ENCODE measurements at places on chromosomes 1 and 21.
A peak's percentile ranks its signal among the peaks of the same experiment; 100 is the strongest.

- DNase-seq = peak; percentile 40
These were observed 12.3 kb upstream of the SEMA4A start for GRCh38 chr1:156140879-156141707.

DNA sequence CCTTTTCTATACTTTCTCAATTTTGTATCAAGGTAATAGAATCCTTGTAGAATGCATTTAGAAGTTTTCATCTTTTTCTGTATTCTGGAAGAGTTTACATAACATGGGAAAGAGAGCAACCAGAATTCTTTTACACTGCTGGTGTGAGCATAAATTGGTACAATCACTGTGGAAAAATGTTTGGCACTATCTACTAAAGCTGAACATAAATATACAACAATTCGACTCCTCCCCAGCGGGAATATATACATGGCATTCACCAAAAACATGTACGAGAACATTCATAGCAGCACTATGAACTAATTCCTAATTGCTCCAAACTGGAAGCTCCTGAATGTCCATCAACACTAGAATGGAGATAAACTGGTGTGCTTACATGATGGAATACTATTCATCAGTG is 1.8 kb upstream of the ACBD6 start:
- no peak for DNase-seq

DNA sequence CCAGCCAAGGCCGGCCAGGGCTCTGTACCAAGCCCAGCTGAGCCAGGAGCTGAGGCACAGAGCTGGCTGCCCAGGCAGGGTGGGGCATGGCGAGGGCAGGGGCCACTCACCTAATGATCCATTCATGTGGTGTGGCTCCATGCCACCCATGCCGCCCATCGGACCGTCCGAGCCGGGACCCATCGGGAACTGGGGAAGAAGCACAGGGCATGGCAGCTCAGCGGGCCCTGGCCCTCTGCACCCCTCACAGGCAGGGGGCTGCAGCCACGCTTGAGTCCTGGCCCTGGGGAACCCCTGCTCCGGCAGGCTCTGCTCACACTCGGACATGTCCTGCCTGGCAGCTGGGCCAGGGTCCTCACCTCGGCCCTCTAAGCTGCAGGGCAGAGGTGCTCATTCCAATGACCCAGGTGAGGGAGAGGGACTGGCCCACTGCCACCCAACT is 28.7 kb downstream of the MRPL37 start:
- DNase-seq = no peak

- peak; percentile 47 for DNase-seq
These were observed 9.1 kb upstream of the LUZP1 start for GRCh38 chr1:23177438-23178380.

DNA sequence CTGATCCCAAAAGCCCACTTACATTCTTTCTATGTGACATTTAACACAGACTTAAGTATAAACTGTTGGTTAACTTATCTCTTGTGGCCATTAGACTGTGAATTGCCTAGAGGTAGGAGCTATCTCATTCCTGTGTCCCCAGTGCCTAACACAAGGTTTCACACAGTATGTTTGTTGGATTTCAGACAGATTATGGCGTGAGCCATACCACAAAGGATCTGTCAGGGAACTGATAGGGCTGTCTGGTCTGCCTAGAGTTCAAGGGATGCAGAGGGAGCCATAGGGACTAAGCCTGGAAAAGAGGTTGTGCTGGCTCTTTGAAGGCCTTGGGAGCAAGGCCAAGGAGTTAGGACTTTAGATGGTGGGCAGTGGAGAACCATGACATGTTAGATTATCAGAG is 40.0 kb downstream of the MEF2D start:
- no peak for DNase-seq

GRCh38 chr1:89855413-89856123 is 34.7 kb downstream of the LRRC8D start:
- peak; percentile 23 for DNase-seq

DNA sequence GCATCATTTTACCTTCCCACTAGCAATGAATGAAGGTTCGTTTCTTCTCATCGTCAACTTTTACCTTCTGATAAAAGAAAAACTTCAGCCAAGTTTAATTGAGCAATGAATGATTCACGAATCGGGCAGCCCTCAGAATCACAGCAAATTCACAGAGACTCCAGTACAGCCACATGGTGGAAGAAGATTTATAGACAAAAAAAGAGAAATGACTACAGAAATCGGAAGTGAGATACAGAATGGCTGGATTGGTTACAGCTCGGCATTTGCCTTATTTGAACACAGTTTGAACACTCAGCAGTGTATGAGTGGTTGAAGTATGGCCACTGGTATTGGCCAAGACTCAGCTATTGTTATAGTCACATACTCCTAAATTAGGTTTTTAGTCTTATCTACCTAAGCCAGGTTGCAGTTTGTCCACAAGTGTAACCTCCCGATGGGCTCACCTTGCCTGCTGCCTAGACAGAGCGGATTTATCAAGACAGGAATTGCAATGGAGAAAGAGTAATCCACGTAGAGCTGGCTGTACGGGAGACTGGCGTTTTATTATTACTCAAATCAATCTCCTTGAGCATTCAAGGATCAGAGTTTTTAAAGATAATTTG is 15.3 kb downstream of the AK4 start:
- no peak for DNase-seq

GRCh38 chr21:16667395-16667794 is 845.4 kb upstream of the CXADR start:
- DNase-seq = no peak

GRCh38 chr1:6960291-6960811 is 175.1 kb downstream of the CAMTA1 start:
- no peak for DNase-seq

DNA sequence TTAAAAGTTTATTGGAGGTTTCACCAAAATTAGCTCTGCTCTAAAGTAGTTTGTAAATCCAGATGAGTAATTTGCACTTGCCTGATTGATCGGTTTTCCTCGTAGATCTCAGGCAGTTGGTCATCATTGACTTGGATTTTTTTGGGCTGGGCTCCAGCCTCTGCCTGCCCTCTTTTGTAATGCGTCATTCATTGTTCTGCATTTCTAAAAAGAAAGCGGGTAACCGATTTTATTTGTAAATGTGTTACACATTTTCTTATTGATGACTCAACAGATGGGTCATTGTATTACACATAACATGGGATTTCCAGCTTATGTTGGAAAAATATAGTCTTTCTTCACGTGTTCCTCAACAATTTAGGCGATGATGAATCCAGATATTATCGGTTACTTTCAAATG is 5.5 kb downstream of the ETS2 start:
- no peak for DNase-seq

- DNase-seq = no peak
These were observed 196.1 kb upstream of the VAMP3 start for GRCh38 chr1:7575041-7575400.

- no peak for DNase-seq
These were observed 270.7 kb upstream of the C1orf174 start for GRCh38 chr1:4170548-4171340.

DNA sequence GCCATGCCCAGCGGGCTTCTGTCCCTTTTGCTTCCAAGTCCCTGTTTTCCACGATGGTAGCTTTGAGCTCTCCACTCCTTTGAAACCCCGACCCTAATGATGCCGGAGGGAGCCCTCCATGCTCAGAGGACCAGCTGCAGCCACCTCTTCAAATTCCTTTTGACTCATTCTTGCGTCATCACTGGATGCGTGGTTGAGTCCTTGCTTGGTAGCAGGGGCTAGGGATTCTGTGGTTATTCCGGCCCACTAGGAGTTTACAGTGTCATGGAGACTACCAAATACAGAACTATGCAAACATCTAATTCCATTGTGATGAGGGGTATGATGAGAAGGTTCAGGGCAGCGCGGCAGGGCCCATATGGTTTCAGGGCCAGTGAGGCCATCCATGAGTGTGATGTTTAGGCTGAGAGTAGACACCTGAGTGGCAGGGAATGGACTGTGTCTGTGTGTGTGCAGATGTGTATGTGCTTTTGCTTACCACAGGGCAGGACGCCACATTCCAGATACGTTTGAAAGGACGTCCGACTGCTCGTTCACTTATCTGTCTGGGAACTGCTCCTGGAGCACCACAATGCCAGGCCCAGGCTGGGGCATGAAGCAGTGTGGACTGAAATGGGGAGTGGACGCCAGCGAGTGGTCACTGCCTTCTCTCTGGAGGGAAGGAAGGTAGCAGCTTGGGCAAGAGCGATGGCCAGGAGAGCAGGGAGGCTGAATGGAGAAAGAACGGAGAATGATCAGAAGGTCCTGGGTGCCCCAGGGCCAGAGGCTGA is 30.4 kb upstream of the ZBTB21 start:
- no peak for DNase-seq

DNA sequence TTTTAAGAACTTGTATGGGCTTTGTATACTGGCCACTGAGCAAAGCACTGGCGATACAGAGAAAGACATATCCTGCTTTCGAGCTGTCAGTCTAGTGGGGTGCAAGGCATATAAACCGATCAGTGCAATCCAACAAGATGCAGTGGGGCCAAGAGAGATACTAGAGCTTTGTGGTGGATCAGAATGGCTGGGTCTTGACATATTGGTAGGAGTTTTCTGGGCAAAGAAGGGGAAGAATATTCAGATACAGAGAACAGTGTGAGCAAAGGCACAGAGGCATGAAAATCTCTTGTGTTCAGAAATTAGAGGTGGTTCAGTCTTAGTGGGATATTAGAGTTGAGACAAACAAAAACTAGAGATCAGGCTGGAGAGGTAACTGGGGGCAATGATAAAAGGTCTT is 49.2 kb downstream of the FOXO6 start:
- no peak for DNase-seq

DNA sequence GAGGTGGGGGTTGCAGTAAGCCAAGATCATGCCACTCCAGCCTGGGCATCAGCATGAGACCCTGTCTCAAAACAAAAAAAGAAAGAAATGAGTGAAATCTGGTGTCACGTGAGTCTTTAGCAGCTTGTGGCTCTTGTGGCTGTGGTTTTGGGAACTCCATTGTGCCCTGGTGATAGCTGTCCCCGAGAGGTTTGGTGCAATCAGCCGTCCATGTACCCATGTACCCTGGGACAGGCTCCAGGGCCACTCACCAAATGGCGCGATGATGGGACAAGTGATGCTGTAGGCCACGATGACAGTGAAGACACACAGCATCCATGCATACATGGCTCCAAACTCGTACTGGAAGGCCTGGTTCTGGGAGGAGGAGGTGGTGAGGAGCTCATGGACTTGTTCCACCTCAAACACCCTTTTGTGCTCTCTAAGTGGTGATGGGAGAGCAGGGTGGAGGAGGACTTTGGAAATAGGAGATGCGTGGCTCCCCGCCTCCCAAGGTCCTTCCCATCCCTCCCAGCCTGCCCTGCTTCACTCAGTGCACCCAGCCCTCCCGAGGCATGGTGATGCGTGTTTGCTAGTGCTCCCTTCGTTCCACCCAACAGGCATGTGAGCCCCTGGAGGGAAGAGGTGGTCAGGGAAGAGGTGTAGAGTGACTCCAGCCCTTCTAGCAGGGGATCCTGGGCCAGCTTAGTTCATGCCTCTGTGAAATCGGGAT is 29.6 kb downstream of the TMEM63A start:
- no peak for DNase-seq

DNA sequence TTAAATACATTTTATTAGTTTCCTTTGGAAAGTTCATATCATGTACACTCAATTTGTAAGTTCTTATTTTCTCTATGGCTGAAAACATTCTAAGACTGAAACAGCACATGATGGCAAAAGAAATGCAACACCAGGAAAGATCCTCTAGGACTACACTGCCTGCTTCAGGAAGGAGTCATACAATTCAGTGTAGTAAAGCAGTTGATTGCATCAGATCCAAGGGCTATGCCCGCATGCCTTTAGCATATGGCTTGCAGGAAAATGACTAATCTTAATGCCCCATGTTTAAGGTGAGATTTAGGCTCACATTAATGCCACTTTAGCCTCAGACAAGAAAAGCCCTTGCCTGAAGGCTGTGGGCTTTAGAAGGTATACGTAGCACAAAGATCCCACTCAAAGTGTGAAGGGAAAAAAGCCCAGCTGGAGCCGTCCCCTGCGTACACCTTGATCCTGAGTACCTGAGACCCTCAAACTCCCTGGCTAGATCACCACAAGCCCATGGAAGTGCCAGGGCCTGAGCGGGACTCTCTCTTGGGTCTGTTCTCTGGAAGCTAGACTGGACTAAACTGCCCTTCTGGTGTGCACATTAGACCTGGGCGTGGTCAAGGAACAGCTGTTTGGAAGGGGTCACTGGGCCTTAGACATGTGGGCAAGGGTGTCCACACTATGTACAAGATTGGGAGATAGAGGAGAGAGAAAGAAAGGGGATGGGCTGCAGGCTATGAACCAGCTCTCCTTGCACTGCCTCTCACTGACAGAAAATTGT is 52.9 kb downstream of the ESRRG start:
- DNase-seq = no peak

- DNase-seq = no peak
These were observed 2.7 kb downstream of the ZBTB7B start for GRCh38 chr1:155005076-155006011.

- DNase-seq = no peak
These were observed 12.6 kb upstream of the MRPS14 start for GRCh38 chr1:175035865-175036264.

DNA sequence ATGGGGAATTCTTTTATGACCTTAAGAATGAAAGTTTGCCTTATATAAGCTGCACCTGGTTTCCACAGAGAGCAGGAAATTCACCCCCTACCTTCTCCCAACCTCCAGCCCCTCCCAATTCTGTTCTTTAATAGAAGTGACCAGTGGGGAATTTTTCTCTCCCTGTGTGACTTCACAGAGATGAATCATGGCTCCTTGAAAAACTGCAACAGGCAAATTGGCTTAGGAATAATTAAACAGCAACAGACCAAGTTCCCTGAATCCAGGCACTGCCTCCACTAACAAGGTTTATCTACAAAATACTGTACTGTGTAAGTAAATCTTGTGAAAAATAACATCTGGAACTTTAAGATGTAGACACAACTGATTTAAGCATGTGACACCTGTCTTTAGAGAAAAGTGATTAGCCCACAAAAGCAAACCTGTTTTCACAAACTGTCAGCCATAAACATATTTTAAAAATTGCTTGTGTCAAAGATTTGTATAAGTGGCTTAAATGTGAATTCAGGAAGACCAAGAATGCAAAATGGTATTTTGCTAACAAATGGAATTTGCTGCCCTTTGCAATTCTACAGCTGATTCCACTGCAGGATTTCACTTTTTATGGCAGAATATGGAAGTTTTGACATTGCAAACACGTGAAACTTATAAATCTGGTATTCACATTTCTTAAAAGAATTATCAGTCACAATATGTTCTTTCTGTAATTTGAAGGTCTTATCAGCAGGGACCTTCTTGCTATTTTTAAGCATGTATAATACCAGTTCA is 54.0 kb downstream of the ALG14 start:
- no peak for DNase-seq

GRCh38 chr1:23558140-23558871 is 995 bp downstream of the ID3 start:
- DNase-seq = peak; percentile 41

GRCh38 chr1:78681265-78681664 is 31.6 kb downstream of the IFI44 start:
- no peak for DNase-seq

GRCh38 chr1:52955129-52955970 is 28.3 kb downstream of the SCP2 start:
- DNase-seq = no peak

- no peak for DNase-seq
These were observed 107.1 kb upstream of the ERRFI1 start for GRCh38 chr1:8133190-8133589.

- no peak for DNase-seq
These were observed 81.4 kb downstream of the KCND3 start for GRCh38 chr1:111908011-111908621.

Measured in activated CD4-positive, alpha-beta T cell treated with anti-CD3 and anti-CD28 coated beads, Interleukin-2, amount 10 ng/mL, durations not matched to agents 7 days and 5 days (primary cell).